SIG-M5 (cell line): ENCODE measurements at places on chromosomes 3 and 15.
A peak's percentile ranks its signal among the peaks of the same experiment; 100 is the strongest.

DNA sequence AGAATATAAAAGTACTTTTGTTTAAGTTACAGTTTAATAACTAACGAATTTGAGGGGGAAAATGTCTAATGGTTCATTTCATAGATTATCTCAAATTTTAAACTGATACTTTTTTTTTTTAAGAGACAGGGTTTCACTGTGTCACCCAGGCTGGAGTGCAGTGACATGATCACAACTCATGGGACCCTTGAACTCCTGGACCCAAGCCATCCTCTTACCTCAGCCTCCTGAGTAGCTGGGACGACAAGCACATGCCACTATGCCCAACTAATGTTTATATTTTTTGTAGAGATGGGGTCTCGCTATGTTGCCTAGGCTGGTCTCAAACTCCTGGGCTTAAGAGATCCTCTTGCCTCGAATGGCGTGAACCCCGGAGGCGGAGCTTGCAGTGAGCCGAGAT, 16.5 kb downstream of the LRRC58 start:
- DNase-seq: no peak

GRCh38 chr15:80953953-80954778, 35.5 kb downstream of the MESD start:
- no peak for DNase-seq

- DNase-seq: no peak
Observed at GRCh38 chr15:40754574-40754882, 526 bp downstream of the RMDN3 start.

DNA sequence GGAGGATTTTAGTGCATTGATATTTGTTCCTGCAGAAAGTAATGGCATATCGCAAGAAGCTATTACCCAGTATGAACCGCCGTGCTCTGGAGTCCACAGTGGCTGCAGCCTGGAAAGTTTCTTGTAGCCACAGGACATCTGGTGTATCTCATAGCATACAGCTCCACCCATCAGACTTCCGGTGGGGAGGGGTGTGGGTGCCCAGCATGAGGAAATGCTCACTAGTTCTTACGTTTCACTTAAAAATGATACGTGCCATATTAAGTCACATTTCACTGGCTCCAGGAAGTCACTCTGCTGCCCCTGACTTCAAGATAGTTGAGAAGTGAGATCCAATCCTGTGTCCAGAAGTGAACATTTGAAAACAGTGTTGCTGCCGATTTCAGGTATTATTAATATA, 990.4 kb downstream of the GBE1 start:
- no peak for DNase-seq

DNA sequence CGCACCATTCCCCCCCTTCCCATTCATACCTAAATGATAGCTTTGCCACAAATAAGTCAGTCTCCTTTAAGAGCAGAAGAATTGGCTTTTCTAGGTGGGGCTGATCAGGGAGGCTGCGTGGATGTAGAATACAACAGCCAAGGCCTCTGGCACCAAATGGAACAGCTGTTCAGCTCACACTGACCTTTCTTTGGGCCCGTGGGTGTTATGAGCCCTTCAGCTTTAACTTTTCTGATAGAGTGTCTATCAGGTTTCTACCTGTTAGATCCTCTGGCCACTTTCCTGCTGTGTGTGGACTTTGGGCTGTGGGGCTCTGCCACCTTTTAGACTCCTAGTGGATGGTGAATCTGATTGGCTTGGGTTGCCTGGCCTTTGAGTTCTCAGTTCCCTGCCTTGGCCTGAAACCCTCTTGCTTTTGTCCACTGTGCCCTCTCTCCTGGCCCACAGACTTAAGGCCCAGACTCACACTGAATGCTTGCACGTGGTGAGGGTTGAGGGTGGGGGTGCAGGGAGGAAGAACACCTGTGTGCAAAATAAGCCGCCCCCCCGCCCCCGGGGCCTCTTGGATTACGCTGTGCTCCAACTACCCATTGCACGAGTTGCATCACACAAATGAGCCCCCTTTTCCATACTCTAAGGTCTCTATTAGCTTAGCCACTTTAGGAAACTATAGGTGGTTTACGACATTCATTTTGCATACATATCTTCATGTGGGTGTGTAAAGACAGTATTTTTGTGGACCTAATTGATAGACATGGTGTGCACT, 1.3 kb upstream of the RFX7 start:
- no peak for DNase-seq

GRCh38 chr3:96069065-96069464, 745.3 kb upstream of the EPHA6 start:
- DNase-seq: no peak

- DNase-seq: no peak
Observed at GRCh38 chr15:69318033-69318432, 19.3 kb downstream of the PAQR5 start.

- DNase-seq: peak; percentile 95
Observed at GRCh38 chr3:142850395-142851023, 38.4 kb downstream of the PCOLCE2 start.

GRCh38 chr3:169999433-169999832, 32.8 kb downstream of the SEC62 start:
- DNase-seq: no peak

DNA sequence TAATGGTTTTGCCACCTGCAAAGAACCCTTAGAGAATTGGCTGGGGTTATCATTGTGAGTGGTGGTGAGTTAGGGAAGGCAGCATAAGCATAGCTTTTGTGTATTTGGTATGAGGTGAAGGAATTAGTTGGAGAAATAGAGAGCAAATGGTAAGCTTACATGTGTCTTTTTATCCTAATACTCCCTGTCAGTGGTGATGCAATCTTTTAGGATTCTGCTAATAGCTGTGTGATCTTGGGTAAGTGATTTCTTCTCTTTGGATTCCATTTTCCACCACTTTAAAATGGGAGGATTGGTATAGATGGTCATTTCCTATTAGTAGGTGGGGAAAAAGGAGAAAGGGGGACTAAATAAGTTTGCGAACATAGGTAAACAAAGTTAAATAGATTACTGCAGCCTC, 30.9 kb downstream of the PIAS1 start:
- no peak for DNase-seq

- no peak for DNase-seq
Observed at GRCh38 chr15:58506064-58506490, 74.3 kb downstream of the LIPC start.

- no peak for DNase-seq
Observed at GRCh38 chr3:50167069-50167840, 12.1 kb downstream of the SEMA3F start.

GRCh38 chr15:100866386-100867330, 13.0 kb upstream of the ALDH1A3 start:
- DNase-seq: no peak

DNA sequence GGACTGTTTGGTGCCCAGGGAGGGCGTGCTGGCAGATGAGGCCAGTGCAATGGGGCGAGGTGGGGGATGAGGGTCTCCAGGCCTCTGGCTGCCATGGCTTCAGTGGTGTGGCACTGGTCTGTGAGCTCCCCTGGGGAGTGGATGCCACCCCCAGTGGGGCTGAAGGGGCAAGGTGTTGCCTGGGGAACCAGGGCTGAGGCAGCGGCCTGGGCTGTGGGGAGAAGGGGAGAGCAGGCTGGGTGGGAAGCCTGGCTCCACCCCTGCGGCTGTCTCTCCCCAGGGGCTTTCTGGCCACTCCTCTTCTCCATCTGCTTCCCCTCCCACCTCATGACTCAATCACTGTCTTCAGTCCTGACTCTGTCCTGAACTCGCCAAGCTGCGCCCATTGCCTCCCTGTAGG, 88.4 kb upstream of the TLE3 start:
- DNase-seq: no peak

GRCh38 chr3:166285001-166285400, 447.8 kb upstream of the BCHE start:
- DNase-seq: no peak

DNA sequence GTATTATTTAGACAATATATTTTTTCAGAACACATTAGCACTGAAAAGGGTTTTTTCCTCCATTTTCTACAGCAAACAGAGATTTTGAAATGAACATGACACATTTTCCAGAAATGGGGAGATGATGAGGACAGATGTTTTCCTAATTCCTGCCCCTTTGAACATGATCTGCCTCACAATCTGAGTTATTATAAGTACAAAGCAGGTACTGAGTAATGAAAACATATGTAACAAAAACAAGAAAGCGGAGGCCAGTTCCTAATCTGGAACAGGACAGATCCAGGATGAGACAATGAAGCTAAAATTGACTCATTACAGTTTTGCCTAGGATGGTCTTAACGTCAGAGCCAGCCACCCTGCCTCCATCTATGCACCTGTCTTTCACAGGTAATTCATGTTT, 642.8 kb upstream of the NR2F2 start:
- DNase-seq: no peak

GRCh38 chr3:193174140-193174539, 66.9 kb upstream of the PLAAT1 start:
- DNase-seq: no peak

- no peak for DNase-seq
Observed at GRCh38 chr15:38461066-38461833, 7.3 kb downstream of the FAM98B start.

GRCh38 chr3:13371100-13372075, 48.7 kb downstream of the NUP210 start:
- DNase-seq: no peak

- DNase-seq: no peak
Observed at GRCh38 chr3:80051602-80051962, 283.8 kb upstream of the ROBO1 start.

DNA sequence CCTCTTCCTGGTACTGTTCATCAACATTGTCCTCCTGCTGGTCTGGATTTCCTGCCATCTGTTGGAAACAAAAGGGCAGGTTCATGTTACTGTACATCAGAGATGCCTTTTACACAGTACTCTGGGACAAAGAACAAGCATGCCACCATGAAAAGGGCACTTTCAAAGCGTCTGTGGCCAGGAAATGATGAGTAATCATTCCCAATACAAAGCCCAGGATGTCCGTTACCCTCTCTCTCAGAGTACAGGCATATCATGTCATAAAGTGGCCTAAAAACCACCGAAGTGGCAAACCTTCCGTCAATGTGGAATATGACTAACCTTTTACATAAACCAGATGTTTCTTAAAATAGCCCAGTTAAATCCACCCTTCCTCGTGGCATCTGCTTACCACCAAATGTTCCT, 71.2 kb downstream of the GOLIM4 start:
- DNase-seq: peak; percentile 39

- no peak for DNase-seq
Observed at GRCh38 chr3:113804661-113805060, 33.9 kb upstream of the GRAMD1C start.

DNA sequence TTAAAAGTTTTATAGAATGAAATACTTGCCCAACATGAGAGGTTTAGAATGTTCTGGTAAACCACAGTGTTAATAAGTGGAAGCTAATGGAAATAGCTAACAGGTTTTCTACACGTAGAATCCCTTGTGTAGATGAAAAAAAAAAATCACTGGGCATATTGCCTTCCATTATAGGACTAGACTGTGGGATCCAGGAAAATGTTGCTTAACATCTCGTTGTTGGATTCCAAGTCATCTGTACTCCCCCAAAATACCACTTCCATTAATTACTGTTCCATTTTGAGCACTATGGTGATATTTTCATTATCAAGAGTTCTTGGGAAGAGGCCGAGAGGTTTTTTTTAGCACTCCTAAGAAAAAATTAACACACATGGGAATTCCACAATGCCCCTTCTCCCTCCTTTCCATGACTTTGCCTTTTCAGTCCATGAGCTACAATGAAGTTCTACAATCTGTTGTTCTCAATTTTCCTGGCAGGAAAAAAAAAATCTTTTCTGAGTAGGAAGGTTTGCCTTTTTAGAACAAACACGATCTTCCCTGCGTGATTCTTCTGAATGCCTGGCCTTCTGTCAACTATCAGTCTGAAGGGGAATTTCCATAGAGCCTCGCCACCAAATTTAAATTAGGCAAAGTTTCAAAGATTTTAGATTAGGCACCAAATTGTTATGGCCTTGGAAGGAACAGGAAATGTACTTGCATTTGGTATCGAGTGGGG, 74.4 kb upstream of the CTDSPL start:
- DNase-seq: no peak

GRCh38 chr3:78907367-78907766, 860.4 kb downstream of the ROBO1 start:
- no peak for DNase-seq

DNA sequence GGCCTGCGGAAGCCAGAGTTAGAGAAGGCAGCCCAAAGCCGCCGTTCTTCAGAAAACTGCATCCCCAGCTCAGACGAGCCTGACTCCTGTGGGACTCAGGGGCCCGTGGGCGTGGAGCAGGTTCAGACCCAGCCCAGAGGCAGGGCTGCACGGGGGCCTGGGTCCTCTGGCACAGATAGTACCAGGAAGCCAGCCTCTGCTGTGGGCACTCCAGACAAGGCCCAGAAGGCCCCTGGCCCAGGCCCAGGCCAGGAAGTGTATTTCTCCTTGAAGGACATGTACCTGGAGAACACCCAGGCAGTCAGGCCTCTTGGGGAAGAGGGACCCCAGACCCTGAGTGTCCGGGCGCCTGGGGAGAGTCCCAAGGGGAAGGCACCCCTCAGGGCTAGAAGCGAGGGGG, 23.1 kb downstream of the ALPK3 start:
- no peak for DNase-seq

DNA sequence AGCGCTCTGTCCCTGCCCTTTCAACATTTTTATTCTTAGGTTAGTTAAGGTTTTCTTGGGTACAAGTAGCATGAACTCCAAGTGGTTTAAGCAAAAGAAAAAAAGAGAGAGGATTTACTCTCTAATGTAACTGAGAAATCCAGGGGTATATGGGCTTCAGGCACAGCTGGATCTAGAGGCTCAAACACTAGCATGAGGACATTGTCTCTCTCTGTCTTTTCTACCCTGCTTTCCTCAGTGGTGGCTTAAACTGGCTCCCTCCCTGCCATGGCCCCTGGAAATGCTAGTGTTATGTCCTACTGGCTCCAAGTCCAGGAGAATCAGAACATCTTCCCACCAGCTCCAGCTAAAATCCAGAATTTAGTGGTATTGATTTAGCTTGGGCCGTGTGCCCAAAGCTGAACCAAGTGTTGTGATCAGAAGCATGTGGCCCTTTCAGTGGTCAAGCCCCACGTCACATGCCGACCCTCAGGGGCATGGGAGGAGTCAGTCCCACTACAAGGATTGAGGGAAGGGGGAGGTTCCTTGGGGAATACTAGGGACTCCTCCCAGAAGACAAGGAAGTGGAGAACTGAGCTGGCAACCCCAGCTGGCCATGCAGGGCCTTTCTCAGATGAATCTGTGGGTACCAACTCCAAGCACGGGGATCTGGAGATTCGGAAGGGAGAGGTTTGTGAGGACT, 58.0 kb downstream of the LINGO1 start:
- DNase-seq: no peak

- no peak for DNase-seq
Observed at GRCh38 chr3:40096661-40097111, 212.8 kb upstream of the EIF1B start.

GRCh38 chr15:83446904-83447709, at the start of gene SH3GL3:
TSS of gene SH3GL3 (plus strand) at chr15:83447341. CDS start at chr15:83447534, 193 bp downstream.
- no peak for DNase-seq

GRCh38 chr15:45156744-45157455, 27.1 kb downstream of the DUOX1 start:
- no peak for DNase-seq

DNA sequence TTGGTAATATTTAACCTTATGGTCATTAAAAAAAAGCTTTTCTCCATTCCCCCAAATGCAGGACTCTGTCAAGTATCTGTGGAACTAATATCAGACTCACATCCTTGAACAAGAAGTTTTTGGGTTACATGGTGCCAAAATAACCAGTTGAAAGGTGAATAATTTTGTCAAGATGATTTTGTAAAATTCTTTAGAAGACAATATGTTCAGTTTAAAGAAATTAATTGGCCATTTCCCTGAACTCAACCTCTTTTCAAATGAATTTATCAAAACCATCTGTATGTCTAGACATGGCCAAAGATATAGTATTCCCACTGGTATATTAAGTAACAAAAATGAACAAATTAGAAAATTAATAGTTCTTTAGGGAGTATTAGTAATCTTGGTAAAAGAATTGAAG, 280.5 kb downstream of the MBNL1 start:
- DNase-seq: no peak
